ENCODE measurements at places on chromosomes 7 and 10.

- no peak for DNase-seq
These were observed 276.6 kb upstream of the GALNT17 start for GRCh38 chr7:70855373-70855772.

- DNase-seq = no peak
These were observed at the start of gene GPR26 for GRCh38 chr10:123666318-123667236. GPR26 (plus strand) TSS chr10:123666355; CDS start chr10:123666408, 53 bp downstream.

- no peak for DNase-seq
These were observed 1.1 kb downstream of the PALS2 start for GRCh38 chr7:24574386-24574785.

DNA sequence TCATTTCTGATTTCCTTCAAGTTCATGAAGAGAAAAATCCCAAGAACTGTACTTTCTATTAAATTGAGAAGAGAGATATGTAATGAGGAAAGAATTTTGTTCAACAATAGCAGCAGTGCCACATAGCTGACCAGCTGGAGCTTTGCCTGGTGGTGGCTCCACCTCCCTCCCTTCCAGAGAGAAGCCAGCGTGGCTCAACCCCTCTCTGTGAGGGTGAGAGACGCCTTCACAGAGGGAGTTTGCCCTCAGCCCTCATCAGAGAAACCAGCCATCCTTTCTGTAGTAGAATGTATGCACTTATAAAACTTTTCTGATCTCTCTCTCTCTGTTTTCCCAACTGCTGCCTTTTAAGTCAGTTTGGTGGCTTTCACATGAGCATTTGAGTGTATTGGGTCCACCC, 20.5 kb upstream of the COL1A2 start:
- no peak for DNase-seq

GRCh38 chr10:75547391-75548298, 116.2 kb downstream of the LRMDA start:
- peak; percentile 94 for DNase-seq

GRCh38 chr10:89159761-89160160, 47.4 kb downstream of the CH25H start:
- no peak for DNase-seq

DNA sequence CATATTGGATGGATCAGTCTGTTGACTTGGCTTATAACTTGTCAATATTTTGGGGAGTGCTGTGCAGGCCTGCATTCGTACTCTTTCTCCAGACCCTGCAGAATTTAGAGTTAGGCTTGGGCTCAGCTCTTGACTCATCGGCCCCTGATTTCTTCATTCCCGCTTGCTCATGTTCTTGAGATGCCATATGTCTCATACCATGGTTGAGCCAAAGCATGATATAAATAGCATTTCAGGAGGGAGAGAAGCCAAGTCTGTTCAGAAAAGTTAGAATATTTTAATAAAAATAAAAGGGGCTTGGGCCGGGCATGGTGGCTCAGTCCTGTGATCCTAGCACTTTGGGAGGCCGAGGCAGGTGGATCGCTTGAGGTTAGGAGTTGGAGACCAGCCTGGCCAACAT, 898.1 kb downstream of the TYW1 start:
- DNase-seq = no peak

GRCh38 chr7:102073931-102074880, 212.5 kb upstream of the SH2B2 start:
- no peak for DNase-seq

DNA sequence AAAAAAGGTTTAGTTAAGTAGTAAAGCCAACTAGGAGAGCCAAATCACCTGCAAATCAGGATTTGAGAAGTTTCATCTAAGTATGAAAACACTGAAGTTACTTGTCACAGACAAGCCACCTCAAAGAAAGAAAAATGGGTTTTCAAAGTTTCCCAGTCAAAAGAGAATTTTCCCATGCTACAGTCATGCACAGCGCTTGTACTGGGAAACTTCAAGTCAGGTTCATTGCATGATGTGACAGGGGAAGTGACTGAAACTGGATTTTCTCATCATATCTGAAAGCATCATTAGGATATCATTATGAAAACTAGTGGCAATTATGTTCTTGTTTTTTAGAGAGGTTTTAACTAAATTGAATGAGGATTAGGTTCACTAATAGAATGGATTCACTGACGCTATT, 167.0 kb downstream of the SGMS1 start:
- no peak for DNase-seq

GRCh38 chr7:97506728-97507127, 225.2 kb upstream of the TAC1 start:
- no peak for DNase-seq

DNA sequence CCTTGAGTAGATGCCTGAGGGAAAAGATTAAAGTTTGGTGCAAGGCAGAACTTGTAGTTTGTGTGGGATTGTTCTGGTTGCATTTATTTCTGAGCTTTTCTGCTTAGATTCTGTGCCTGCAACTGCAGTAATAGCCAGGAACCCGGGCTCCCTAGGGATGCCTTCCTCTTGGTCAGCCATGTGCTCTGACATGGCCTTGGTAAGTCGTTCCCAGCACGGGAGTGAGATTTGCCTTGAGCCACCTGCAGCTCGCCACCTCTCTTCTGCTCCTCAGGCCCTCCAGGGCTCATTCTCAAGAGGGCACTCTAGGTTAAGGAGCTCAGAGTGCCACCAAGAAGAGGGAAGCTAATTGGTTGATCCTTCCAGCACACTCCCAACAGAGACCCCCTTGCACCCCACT, 350.6 kb upstream of the MKI67 start:
- no peak for DNase-seq

- DNase-seq = peak; percentile 54
These were observed 65.7 kb downstream of the TSPAN12 start for GRCh38 chr7:120792091-120792860.

- DNase-seq = no peak
These were observed 193.2 kb upstream of the CDCA7L start for GRCh38 chr7:22138886-22139285.

DNA sequence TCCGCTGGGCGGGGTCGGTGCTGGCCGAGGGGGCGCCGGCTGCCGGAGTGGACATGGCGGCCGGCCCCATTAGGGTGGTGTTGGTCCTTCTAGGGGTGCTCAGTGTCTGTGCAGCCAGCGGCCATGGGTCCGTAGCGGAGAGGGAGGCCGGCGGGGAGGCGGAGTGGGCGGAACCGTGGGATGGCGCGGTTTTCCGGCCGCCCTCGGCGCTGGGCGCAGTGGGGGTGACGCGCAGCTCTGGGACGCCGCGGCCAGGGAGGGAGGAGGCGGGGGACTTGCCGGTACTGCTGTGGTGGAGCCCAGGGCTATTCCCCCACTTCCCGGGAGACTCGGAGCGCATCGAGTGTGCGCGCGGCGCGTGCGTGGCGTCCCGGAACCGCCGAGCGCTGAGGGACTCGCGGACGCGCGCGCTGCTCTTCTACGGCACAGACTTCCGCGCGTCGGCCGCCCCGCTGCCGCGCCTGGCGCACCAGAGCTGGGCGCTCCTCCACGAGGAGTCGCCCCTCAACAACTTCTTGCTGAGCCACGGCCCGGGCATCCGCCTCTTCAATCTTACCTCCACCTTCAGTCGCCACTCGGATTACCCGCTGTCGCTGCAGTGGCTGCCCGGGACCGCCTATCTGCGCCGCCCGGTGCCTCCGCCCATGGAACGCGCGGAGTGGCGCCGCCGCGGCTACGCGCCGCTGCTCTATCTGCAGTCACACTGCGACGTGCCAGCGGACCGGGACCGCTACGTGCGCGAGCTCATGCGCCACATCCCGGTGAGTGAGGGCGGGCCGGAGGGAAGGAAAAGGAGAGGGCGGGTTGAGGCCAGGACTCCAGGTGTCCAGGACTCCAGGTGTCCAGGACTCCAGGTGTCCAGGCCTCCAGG, 9.3 kb upstream of the CHCHD1 start:
- peak; percentile 81 for DNase-seq

GRCh38 chr7:92503767-92504166, 24.6 kb downstream of the PEX1 start:
- DNase-seq = no peak

DNA sequence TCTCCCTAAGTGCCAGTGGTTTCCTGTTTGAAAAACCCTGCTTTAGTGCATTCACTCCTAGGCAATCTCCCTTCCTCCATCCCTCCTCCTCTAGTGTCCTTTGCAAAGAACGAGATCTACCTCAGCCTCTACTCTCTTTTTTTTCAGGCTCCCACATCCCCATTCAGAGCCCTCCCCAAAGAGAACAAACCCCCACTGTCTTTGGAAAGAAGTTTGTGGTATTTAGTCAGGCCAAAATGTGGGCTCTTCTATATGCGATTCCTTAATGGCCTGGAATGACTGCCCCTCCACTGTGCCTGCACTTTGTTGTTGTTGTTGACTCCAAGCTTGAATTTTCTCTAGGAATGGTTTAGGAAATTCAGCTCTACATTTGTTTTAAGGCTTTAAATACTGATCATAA, 36.3 kb downstream of the PALS2 start:
- no peak for DNase-seq

GRCh38 chr10:6532321-6532720, 47.8 kb downstream of the PRKCQ start:
- DNase-seq = no peak

- no peak for DNase-seq
These were observed 34.7 kb downstream of the WAPL start for GRCh38 chr10:86486856-86487255.

GRCh38 chr10:43524434-43525247, 49.8 kb downstream of the ZNF239 start:
- DNase-seq = no peak

GRCh38 chr10:116444527-116445142, 17.0 kb downstream of the PNLIPRP3 start:
- peak; percentile 27 for DNase-seq

- no peak for DNase-seq
These were observed 163.1 kb upstream of the NPVF start for GRCh38 chr7:25391295-25391861.

- peak; percentile 23 for DNase-seq
These were observed 597 bp downstream of the ZNF277 start for GRCh38 chr7:112206991-112207592.

- no peak for DNase-seq
These were observed 251.4 kb upstream of the HABP2 start for GRCh38 chr10:113301342-113301984.

GRCh38 chr10:95635319-95635733, 21.2 kb downstream of the ALDH18A1 start:
- no peak for DNase-seq

GRCh38 chr7:55122263-55122662, 103.4 kb downstream of the EGFR start:
- DNase-seq = no peak

DNA sequence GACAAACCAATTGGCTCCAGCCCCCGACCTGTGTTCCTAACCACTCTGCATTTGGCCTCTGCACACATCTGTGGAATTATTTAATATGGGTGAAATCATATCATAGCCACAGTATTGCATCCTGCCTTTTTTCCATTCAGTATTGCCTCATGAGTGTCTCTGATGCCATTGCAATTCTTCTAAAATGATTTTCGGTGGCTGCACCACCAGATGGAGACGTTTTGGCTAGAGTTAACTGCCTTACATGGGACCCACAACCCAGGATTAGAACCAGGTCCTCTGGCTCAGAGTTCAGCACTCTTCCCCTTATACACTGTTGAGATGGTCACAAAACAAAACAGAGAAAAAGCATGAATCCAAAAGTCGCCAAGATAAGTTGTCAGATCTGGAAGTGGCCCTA, 180.8 kb downstream of the EMX2 start:
- no peak for DNase-seq
